ENCODE measurements at places on chromosomes 2 and 18.

GRCh38 chr2:191462370-191462769, 215.6 kb upstream of the NABP1 start:
- DNase-seq: no peak

- DNase-seq: peak; percentile 39
These were observed 105.6 kb upstream of the ST3GAL5 start for GRCh38 chr2:85994421-85994777.

DNA sequence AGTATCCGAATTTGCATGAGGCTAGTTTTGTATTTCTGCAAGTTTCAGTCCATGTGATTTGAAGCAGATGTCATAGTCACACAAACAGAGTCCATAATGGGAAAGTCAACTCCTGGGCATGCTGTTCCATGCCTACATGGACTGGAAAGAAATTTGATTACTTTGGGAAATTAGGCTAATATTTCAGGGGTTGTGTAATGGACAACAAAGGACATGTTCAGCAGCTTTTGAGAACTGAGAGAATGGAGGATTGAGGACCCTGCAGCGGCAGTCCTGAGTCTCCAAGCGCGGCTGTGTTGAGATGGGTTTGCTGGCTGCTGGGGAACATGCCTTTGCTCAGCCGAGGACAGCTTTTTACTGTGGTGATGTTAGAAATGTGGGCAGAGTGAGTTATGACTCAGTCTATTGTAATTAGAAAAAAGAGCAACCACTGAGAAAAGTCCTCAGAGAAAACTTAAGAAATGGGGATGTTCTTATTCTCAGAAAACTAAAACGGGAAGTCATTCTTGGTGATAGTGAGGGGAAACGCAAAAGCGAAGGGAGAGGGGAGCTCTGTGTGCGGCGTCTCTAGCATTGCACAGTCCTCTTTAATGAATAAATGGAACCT, 149.2 kb downstream of the FAM210A start:
- DNase-seq: no peak

GRCh38 chr2:148994341-148994740, 44.2 kb upstream of the LYPD6B start:
- DNase-seq: no peak

- DNase-seq: no peak
These were observed 640.8 kb downstream of the DPP10 start for GRCh38 chr2:115083225-115083624.

DNA sequence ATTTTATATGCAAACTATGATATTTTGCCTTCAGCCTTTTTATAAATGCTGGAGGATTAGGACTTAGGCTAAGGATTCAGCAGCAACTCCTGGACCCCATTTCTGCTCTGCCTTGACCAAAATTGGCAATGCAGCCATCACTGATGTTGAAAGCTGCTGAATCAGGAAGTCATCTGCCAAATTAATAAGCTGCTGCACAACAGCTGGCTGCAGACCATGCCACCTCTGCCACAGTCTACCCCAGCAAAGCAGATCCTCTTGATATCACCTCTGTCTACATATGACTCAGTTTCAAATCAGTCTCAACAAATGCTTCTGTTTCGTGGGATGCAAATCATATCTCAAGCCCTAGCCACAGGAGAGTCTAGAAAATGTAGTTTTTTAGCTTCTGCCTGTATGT, 7.1 kb upstream of the SOS1 start:
- no peak for DNase-seq

Measured in lower leg skin (tissue), 4 donors.